Stimulated activated CD8-positive, alpha-beta memory T cell treated with anti-CD3 and anti-CD28 coated beads, Interleukin-2, amount 100 ng/mL, for 48 hours (primary cell): ENCODE measurements at places on chromosomes 7 and 10.

DNA sequence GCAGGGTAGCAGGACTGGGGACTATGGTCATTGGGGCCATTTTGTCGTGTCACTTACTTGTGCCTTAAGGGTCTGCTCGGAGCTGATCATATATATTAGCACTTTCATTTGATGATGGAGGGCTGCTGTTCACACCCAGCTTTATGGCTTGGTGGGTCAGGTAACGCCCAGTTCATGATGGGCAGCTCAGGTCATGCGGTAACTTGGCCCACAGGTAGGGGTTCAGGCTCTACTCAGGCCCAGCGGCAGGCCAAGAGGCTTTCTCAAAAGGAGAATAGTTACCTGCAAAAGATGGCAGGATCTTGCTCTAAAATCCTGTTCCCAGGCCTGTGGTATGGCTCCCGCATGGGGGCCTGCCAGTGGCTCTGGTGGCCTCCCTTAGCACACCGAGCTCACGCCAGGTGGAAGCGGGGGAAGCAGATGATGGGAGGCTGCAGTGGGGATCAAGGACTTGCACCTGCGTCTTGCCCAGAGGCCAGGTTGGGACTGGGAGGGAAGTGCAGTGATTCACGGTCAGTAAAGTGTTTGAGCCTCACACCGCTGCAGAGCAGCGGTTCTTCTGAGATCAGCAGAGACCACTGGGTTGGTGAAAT lies 109.5 kb downstream of the ADCY1 start:
- no peak for DNase-seq

- DNase-seq = no peak
Measured at GRCh38 chr7:21304808-21305375, 123.0 kb upstream of the SP4 start.

DNA sequence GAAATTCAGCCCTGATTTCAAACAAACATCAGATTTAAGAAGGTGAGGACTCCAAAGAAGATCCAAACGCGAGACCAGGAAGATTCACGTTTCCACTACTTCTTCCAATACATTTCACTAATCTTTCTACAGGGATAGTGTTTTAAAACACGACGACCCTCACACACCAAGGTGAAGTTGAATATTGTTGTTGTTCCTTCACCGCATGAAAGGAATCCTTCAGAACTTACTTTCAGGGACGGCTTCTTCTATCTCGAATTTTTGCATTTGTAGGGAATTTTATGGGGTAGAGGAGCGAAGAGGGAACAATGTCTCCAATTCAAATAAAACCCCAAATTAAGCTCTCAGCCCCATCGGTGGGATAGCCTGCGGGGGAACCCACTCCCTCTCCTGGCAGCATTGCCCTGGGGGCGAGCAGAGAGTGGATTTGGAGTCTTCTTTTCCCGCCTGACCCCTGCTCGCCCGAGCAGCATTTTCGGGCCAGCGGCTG lies 1.5 kb upstream of the GATA3 start:
- no peak for DNase-seq

GRCh38 chr7:128795129-128795528 lies 3.4 kb downstream of the CCDC136 start:
- DNase-seq = no peak

DNA sequence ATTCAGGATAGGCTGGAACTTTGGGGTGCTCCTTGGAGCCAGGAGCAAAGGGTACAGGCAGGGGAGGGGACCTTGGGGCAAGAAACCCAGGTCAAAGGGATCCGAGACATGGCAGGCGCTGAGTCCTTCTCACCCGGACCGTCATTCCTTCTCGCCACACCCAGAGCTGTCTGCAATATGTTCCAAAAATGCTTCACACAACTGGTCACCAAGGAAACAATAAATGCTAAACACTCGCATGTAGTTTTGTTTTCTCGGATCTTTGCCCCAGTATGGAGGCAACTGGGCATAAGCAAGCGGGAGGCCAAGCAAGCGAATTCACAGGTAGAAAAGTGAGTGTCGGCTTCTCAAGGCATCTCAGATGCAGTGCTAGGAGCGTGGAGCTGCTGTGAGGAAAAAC lies 80.8 kb downstream of the PIP4K2A start:
- DNase-seq = no peak

- no peak for DNase-seq
Measured at GRCh38 chr7:44075296-44076075, 6.8 kb downstream of the POLM start.

GRCh38 chr10:128898133-128898915 lies 568.7 kb upstream of the MGMT start:
- DNase-seq = no peak

- no peak for DNase-seq
Measured at GRCh38 chr7:24884401-24884800, 95.6 kb downstream of the OSBPL3 start.

DNA sequence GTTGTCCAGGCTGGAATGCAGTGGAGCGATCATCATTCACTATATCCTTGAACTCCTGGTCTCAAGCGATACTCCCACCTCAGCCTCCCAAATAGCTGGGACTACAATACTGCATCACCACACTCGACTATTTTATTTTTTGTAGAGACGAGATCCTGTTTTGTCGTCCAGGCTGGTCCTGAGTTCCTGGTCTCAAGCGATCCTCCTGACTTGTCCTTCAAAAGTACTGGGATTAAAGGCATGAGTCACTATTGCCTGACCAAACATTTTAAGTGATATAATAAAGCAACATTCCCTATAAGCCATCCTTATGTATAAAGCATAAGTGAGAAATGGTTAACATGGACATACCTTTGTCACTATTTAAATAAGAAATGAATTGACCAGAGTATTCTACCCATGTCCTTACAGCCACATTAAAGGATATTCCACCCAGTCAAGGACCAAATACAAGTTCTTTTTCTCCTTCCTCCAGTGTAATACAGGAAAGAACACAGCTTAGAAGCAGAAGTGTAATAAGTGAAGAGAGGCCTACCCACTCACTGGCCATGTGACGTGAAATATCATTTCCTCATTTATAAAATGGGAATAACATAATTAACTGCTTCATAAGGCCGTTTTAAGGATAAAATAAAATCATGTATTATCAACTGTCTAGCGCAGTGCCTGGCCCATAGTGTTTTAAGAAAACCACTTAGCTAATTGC lies 82.0 kb downstream of the DOCK4 start:
- no peak for DNase-seq

- DNase-seq = no peak
Measured at GRCh38 chr7:42625421-42625820, 286.4 kb downstream of the C7orf25 start.

DNA sequence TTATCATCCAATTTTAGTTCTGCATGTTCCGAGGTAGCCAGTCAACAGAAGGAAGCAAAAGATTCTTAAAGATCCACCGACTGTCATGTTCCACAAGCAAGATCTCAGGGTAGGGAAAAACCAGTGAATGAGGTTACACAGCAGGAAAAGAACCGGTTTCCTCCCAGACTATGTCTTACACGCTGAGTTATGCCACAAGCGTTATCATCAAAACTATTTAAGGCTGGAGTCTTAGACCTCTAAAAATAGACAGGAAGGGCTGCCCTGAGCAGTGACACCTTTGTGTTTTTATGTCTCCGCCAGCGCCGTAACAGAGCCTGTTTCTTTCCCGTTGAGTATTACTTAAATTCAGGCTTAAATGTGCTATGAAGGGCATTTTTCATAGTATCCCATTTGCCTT lies 48.3 kb downstream of the PROSER2 start:
- DNase-seq = no peak

DNA sequence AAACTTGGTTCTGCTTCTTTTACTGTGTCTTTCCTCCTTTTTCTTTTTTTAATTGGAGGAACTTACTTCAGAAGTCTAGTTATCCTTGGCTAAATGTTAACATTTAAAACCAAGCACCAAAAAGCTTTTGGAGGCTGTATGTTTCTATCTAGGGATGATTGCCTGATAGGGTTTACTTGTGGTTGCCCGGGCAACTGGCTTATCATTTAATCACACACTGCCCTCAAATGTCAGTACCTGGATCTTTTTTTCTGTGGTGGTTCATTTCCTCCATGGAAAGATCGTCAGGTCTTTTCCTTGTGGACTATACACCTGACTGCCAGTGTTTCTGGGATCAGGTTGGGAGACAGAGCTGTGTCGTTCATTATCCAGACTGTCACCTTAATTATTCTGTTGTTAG lies 173.2 kb downstream of the WNT2 start:
- no peak for DNase-seq

- no peak for DNase-seq
Measured at GRCh38 chr10:126250527-126251310, 137.6 kb downstream of the ADAM12 start.

- no peak for DNase-seq
Measured at GRCh38 chr7:135599471-135599870, 41.8 kb downstream of the NUP205 start.

GRCh38 chr7:108062250-108063014 lies 59.5 kb upstream of the LAMB1 start:
- no peak for DNase-seq

- no peak for DNase-seq
Measured at GRCh38 chr10:75718991-75719390, 287.6 kb downstream of the LRMDA start.

DNA sequence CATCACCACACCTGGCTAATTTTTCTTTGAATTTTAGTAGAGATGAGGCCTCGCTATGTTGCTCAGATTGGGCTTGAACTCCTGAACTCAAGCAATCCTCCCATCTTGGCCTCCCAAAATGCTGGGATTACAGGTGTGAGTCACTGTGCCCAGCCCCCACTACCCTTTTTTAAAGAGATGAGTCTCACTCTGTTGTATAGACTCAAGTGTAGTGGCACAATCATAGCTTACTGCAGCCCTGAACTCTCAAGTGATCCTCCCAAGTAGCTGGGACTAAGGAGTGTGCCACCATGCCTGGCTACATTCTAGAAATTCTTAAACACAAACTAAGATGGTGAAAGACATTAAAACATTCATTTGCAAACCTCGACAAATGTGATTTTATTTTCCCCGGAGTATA lies 12.6 kb downstream of the SYPL1 start:
- no peak for DNase-seq

GRCh38 chr7:134991469-134992339 lies 5.4 kb downstream of the AGBL3 start:
- no peak for DNase-seq

DNA sequence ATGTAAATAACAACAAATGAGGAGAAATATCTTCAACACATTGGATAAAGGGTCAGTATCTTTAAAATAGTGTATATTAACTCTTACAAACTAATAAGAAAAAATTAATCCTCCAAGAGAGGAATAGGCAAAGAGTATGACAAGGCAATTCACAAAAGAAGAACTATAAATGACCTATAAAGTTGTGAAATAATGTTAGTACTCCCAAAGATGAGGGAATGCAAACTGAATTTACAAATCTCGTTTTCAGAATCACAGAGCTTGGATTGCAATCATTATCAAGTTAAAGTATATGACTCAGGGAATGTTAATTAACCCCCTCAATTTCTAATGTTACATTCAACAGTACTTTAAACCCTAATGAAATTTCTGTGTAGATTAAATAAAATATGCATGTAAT lies 87.3 kb upstream of the TARP start:
- no peak for DNase-seq

DNA sequence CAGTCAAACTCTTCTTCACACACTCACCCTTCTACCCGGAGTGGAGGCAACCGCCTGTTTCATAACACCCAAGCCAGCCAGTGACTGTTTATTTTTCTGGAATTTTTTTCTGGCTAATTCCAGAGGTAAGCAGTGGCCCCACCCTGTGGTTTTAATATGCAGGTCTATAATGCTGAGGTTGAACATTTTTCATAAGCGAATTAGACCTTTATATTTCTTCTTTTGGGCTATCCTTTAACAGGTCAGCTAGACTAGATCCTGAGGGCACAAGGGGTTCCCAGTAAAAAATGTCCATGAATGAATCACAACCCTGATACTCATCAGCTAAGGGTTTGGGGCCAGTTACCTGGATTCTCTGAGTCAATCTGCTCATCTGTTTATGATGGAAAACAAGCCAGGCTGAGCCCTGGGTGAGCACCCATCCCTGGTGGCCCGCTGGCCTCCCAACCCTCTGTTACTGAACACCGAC lies 76.2 kb downstream of the GRB10 start:
- DNase-seq = no peak

- DNase-seq = no peak
Measured at GRCh38 chr10:103111918-103112877, 80.9 kb downstream of the NT5C2 start.

- DNase-seq = no peak
Measured at GRCh38 chr10:108453166-108453565, 1288.7 kb upstream of the SORCS1 start.

GRCh38 chr10:95480102-95480900 lies 80.9 kb downstream of the SORBS1 start:
- no peak for DNase-seq

- no peak for DNase-seq
Measured at GRCh38 chr10:53737132-53737531, 964.5 kb upstream of the MBL2 start.

- DNase-seq = no peak
Measured at GRCh38 chr7:142000244-142000643, 4.6 kb downstream of the MGAM start.

GRCh38 chr10:132353456-132354355 lies 21.7 kb downstream of the LRRC27 start:
- DNase-seq = no peak

DNA sequence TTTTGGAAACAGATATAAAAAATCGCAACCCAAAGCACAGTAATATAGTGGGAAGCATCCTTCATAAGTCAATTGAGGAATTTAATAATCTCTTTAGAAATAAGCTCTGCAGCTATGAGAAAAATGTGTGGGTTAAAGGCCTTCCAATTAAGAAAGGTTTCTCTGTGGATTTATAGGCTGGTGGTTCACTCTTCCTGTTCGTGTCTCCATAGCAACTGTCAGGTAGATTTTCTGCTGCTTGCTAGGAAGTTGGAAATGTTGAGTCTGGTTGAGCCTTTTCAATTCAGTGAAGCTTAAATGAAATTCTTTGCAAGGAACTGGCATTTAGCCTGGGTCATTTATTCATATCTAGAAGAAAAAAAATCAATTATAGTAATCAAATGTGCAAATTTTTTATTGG lies 652.8 kb upstream of the CELF2 start:
- DNase-seq = no peak

DNA sequence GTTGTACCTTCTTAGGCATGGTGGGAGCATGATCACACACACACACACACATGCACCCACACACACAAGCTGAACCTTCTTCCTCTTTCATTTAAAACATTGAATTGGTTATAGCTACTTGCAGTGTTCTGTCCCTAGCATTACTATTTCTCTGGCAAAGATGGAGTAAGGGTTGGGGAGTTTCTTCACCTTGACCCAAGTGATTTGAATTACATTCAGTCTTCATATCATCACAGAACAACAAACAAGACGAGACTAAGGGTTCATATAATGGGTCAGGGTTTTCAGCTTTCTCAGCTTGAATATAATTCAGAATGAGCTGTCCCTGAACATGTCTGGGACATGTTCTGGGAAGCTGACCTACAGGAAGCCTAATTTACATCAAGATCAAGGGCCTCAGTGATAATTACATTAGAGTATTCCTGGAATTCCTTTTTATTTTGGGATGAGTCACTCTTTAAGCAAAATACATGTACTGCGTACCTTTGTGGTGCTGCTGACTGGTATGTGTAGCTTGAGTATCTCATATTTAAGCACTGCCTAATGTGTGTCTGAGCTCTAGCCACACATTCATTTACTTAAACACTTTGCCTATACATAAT lies 213.5 kb upstream of the TMEM229A start:
- DNase-seq = no peak
